Suprapubic skin (tissue), 4 donors: ENCODE measurements at places on chromosomes 2 and 18. TPM values are rescaled to one million over a fixed set of nuclear protein-coding genes. Genes with fewer than 3 reads are reported as not detected.

Gene DLX2
- total RNA-seq = 1.1 TPM

Gene SMYD5
- total RNA-seq = 19.1 TPM

DNA sequence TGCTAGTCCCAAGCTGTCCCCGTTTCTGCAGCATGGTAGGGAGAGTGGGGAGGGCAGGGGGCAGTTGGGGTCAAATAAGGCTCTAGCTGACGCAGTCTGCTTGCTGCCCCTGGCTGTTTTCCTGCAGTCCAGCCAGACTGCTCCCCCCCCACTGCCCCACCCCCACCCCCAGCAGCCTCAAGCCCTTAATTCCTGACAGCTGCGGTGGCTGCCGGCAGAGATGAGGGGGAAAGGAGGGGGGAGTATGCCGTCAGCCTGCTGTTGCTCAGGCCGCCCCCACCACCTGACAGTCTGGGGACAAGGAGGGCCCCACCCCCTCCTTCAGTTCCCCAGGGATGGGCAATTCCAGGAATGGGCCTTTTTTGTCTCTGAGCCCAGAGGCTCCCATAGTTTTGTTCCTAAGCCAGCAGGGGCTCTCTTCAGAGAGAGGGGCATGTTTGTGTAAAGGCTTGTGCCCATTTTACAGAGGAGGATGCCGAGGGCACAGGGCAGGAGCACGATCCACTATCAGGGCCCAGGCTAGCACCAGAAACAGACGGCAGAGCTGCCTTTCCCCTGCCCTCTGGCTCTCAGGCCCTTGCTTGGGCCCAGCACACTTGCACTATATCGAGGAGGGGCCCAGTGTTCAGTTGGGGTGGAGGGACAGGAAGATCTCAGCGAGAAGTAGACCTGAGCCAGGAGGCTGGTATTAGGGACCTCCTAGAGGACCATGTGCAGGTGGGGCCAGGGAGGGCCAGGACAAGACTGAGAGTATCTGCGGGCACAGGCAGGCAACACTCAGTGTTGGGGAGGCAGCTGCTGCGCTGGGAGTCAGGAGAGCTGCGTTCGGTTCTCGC lies 1.5 kb upstream of the WNT10A start:
- DNase-seq = no peak

GRCh38 chr2:126736133-126736874 lies 80.3 kb downstream of the GYPC start:
- DNase-seq = no peak

Gene GPR45
- not detected for total RNA-seq

DNA sequence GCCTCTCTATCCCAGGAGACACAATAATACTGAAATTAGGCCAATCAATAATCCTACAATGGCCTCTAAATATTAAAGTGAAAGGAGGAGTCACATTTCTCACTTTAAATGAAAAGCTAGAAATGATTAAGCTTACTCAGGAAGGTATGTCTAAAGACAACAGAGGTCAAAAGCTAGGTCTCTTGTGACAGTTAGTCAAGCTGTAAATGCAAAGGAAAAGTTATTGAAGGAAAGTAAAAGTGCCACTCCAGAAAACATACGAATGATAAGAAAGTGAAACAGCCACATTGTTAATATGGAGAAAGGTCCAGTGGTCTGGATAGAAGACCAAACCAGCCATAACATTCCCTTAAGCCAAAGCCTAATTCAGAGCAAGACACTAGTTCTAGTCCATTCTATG lies 9.5 kb downstream of the SESTD1 start:
- DNase-seq = no peak

DNA sequence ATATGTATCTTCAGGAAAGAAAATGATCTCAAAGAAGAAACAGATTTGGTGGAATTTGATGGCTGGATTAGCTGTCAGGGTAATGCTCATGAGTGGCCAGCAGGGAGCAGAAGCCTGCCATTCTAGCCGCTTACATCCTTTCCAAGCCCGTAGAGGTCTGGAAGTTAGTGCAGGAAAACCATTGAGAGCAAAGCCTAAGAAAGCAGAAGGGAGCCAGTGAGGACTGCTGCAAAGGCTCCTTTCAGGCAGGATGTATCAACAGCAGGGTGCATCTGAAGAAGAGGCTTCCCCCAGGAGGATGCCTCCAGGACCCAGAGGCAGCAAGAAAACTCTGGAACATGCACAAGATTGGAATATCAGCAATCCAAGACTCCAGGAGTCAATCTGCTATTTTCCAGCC lies 22.9 kb upstream of the LBH start:
- DNase-seq = no peak
